ENCODE measurements at places on chromosomes 1 and 21.

- DNase-seq: no peak
Observed at GRCh38 chr1:10168912-10169514, 41.4 kb upstream of the KIF1B start.

DNA sequence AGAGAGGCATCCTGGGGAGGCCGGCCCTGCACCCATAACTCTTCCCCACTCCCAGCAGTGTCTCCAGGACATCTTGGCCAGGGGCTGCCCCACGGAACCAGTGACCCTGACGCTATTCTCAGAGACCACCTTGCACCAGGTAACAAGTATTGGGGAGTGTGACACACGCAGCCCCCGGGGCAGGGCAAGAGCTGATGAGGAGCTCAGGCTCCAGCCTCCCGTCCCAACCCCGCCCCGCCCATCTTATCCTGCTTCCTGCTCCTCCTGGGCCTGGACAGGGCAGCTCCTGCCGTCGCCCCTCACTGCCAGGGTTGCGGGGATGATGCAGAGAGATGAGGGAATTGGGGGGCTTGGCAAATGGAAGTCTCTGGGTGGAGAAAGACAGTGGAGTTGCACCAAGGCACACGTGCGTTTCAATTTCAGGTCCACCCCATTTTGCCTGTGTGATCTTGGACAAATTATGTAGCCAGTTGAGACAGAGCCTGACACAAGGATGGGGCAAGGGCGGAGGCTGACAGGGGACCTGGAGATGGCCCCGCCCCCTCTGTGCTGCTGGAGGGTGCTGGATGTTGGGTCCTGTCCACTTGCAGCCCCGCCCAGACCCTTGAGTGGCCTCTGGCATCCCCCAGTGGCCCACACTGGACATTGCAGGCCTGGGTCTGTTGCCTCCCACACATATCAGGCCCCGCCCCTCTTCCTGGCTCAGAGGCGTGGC lies 10.7 kb downstream of the CLCNKA start:
- peak; percentile 23 for DNase-seq

DNA sequence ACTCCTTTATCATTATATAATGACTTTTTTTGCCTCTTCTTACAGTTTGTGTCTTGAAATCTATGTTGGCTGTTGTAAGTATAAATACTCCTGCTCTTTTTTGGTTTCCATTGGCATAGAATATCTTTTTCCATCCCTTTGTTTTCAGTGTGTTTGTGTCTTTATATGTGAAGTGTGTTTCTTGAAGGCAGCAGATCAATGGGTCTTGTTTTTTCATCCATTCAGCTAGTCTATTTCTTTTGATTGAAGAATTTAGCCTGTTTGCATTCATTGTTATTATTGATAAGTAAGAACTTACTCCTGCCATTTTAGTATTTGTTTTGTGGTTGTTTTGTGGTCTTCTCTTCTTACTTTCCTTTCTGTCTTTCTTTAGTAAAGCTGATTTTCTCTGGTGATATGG lies 322.8 kb downstream of the PLA2G4A start:
- DNase-seq: no peak

DNA sequence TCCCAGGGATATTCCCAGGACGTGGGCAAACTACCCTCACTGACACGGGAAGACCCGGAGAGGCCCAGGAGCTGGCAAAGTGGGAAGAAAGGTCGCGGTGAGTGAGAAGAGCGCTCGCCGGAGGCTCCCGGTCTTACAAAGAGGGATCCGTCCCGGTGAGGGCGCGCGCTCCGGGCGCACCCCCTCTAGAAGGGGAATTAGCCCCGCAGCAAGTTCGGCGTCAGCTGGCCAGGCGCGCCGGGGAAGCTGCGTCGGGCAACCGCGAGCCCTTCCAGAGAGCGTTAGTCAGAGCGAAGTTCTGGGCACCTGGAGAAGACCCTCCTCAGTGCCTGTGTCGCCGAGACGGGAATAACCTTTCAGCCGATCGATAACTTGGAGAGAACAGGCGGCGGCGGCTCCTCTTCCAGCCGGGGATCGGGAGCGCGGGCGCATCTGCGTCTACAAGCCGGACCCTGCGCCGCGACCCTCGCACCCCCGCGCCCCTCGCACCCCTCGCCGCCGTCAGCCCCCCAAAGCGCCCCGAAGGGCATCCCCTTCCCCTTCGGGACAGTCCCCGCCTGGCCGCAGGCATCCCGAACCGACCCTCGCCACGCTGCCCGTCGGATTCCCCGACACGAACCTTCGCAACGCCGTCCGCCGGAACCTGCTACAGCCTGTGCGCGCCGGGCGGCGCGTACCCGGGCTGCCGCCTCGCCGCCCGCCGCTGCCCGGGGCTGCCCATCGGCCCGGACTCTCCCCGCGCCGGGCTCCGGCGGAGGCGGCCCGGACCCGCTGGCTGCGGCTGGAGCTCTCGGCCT lies 485 bp downstream of the SIPA1L2 start:
- DNase-seq: no peak

- no peak for DNase-seq
Observed at GRCh38 chr1:43267291-43267805, 2.4 kb upstream of the TMEM125 start.

- no peak for DNase-seq
Observed at GRCh38 chr1:156527584-156527983, 27.0 kb upstream of the MEF2D start.
